Activated CD4-positive, alpha-beta T cell treated with anti-CD3 and anti-CD28 coated beads for 4 hours (primary cell): ENCODE measurements at places on chromosomes 3 and 15.

- no peak for DNase-seq
These were observed 953.8 kb upstream of the GBE1 start for GRCh38 chr3:82715091-82715856.

DNA sequence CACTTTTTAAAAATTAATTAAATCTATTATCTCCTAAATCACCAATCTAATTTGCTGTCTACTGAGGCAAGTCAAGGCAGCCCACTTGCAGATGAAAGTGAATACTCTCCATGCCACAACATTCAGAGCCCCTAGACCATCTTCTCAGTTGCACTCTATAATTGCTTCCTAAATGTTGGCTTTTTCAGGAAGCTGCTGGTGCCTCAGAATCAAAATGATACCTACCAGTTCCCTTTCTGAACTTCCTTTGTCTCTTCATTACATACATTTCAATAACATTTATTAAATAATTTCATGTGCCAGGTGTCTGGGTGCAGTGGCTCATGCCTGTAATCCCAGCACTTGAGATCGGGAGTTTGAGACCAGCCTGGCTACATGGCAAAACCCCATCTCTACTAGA lies 124.1 kb downstream of the SERPINI1 start:
- DNase-seq = no peak

- DNase-seq = no peak
These were observed 243.4 kb upstream of the GADL1 start for GRCh38 chr3:31137718-31138465.

DNA sequence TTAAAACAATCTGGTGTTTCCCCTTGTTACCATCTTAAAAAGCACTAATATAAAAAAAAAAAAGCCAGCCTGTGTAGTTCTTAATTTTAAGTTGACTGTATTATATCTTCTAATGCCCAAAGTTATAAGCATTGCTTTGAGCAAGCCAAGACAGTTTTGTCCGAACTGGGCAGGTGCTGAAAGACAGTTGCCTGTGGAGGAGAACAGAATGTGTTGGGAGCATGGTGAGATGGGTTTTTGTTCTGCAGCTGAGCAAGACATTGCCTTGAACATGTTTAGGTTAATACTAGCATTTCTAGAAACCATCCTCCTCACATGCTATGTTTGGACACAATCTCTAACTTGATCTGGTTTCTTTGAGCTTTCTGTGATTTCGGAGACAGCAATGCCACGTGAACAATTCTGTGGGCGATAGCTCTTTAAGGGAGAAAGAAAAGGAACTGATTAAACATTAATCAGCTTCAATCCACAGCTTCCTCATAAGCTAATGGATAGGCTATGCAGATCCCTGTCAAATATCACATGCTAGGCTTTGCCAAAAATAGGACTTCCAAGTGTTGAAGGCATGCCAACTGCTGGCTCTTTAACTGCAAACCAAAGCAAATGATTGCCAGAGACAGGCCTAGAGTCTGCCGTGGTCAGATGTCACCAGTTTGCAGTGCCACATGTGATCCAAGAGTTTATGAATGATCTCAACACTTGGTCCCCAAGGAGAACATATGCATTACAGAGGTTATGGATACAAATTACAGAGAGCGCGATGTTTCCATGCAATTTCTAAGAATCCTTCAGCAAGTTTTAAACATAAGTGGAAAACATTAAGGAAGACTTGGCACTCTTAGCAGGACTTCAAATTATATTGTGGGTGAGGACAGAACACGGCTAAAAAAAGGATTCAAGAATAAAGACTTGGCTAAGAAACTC lies 428.1 kb downstream of the ROBO2 start:
- no peak for DNase-seq

DNA sequence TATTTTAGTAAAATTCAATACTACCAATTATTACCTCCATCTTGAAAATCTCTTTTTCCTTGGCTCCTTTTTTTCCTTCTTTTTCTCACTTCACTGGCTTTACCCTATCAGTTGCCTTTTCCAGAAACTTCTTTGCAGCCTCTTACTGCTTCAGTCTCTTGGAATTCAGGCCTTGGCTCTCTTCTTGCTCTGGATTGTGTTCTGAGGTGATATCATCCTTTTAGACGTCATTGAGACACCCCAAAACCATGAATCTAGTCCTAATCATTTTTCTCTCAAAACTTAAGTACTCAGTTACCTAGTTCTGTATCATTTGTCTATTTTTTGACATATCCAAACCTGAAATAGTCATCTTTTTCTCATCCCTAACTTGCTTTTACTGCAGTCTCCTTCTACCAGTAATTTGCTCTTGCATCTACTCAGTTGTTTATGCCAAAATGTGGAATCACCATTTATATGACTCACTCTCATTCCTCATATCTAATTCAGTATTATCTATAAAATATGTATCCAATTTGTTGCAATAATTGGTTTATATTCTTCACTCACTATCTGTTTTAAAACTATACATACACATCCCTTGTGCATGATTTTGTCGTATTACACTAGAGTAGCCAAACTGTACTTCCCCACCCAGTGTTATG lies 703.2 kb upstream of the CCDC54 start:
- no peak for DNase-seq

DNA sequence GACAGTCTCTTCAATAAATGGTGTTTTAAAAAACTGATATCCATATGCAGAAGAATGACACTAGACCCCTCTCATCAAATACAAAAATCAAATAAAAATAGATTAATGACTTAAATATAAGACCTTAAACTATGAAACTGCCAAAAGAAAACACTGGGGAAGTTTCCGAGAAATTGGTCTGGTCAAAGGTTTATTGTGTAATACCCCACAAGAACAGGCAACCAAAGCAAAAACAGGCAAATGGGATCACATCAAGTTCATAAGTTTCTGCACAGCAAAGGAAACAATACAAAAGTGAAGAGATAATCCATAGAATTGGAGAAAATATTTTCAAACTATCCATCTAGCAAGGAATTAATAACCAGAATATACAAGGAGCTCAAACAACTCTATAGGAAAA lies 126.2 kb downstream of the GOLIM4 start:
- DNase-seq = no peak

- DNase-seq = no peak
These were observed 198.4 kb downstream of the LPP start for GRCh38 chr3:188352196-188352927.
